ENCODE measurements at places on chromosomes 16 and 17.

DNA sequence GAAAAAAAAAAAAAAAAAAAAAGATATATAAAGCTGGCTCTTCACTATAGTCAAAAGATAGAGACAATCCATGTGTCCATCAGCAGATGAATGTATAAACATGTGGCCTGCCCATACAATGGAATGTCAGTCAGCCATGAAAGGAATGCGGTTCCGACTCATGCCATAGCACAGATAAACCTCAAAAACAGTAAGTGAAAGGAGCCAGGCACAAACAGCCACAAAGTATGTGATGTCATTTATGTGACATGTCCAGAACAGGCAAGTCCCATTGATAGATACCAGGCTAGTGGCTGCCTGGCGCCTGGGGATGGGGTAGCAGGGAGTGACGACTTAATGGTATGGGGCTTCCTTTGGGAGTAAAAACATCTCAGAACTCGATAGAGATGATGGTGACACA, 155.7 kb downstream of the CMIP start:
- DNase-seq: no peak

DNA sequence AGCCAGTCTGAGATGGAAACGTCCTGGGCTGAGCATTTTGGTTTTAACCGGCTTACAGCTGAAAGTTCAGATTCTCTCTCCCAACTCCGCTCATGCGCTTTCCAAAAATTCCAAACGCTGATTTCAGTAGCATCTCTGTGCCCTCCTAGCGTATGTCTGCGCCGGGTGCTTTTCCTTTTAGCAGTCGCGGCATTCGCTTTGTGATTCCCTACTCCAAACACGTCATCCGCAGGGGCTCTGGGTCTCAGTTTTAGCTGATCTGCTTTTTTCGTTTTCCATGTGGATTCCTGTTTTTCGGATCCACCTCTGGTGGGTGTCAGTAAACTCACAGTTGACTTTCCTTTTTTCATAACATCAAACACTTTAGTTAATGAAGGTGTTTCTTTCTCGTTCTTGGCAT, 22.1 kb upstream of the TVP23A start:
- DNase-seq: no peak

GRCh38 chr16:55488306-55488705, 9.3 kb downstream of the MMP2 start:
- no peak for DNase-seq

- no peak for DNase-seq
Observed at GRCh38 chr17:8709006-8709405, 35.6 kb downstream of the CCDC42 start.

GRCh38 chr16:87918866-87919680, 17.3 kb downstream of the CA5A start:
- DNase-seq: no peak

DNA sequence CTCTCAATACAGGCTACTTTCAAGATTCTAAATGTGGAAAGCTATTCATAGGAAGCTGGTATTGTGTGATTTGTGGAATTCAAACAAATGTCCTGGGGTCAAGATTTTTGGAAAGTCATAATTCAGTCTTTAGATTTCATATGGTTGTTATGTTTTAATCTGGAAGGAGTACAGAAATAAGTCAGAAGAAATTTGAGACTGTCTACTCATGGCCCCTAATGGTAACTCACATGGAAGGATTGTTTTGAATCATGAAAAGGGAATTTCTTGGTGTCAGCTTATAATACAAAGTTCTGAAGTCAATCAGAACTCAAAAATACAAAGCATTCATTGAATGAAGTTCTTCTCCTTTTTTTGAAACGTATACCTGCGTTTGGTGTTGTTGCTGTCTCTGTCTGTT, 3.1 kb downstream of the KCNJ2 start:
- DNase-seq: no peak

DNA sequence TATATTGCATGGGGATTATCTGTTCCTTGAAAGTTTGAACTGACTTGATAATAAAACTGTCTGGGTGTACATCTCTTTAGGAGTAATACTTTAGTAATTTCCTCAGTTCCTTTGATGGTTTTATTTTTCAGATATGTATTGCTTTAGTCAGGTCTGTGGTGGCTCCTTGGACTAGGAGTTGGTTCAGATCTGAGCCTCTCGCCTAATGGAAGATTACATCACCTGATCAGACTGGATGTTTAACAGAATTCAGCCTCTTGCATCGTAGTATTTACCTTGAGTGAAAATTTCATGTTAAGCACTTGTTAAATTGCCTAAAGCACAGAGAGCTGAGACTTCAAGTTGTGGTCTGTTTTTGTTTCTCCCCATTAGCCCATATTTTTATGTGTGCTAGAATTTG, 267.3 kb downstream of the MAP2K4 start:
- no peak for DNase-seq

DNA sequence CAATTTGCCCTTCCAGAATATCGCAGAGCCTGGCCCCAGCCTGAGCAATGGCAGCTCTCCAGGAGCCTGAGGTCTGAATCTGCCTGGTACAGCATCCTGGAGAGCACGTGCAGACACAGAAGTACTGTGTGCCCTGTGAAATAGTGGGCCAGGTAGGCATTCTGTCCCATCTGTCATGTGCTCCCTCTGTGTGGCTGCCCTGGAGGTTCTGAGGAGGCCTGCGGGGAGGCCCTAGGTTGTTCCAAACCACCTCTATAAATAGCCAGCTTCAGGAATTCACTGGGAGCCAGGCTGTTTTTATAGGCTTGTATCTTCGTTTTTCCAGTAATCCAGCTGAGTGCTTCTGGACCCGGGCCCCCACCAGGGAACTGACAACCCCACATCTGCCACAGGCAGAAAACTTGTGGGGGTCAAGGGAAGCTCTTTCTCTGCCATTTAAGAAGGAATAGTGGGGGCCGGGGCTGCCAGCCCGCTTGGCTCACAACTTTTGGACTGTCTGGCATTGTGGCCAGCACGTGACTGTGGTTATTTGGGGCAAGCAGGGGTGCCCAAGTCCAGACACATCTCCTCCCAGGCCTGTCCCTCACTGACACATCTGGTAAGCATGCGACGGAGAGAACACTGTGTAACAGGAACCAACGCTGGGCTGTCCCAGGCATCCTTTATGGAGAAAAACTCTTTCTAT, 356.3 kb upstream of the TNRC6C start:
- no peak for DNase-seq

- DNase-seq: no peak
Observed at GRCh38 chr16:66895689-66895979, 15.3 kb downstream of the PDP2 start.

DNA sequence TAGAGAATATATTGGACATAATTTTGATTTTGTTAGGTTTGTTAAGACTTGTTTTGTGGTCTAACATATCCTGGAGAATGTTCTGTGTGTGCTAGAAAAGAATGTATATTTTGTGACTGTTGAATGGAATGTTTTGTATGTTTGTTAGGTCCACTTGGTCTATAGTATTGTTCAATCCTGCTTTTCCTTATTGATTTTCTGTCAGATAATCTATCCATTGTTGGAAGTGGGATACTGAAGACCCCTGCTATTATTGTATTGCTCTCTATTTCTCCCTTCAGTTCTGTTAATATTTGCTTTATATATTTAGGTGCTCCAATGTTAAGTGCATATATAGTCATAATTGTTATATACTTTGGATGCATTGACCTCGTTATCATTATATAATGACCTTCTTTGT, 33.0 kb upstream of the NKD1 start:
- DNase-seq: no peak

GRCh38 chr16:65468133-65468532, 346.3 kb upstream of the CDH11 start:
- DNase-seq: no peak

DNA sequence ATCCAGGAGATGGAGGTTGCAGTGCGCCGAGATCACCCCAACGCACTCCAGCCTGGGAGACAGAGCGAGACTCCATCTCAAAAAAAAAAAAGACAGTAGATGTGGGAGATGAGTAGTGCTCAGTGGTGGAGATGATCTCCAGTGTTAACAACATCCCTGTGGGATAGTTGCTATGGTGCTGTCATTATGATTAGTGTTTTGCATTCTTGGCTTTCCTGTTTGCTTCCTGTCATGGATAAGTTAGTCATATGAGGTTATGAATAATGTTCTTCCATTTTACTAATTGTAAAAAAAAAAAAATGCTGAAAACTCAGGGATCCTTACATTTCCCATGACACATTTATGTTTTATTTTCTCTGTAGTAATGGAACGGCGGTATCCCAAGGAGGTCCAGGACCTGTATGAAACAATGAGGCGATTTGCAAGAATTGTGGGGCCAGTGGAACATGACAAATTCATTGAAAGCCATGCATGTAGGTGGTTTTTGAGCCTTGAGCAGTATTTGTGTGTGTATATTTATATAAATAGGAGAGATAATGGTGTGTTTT, 24.5 kb upstream of the DUSP14 start:
- no peak for DNase-seq

Measured in stimulated activated CD8-positive, alpha-beta memory T cell treated with anti-CD3 and anti-CD28 coated beads, Interleukin-7, amount 100 ng/mL, for 24 hours (primary cell).